PC-3 (cell line): ENCODE measurements at places on chromosomes 1 and 21. TPM values are rescaled to one million over a fixed set of nuclear protein-coding genes. Genes with fewer than 3 reads are reported as not detected.
A peak's percentile ranks its signal among the peaks of the same experiment; 100 is the strongest.

Gene PCAT6
- 0.26 and 1.7 TPM in 2 replicates for total RNA-seq

DNA sequence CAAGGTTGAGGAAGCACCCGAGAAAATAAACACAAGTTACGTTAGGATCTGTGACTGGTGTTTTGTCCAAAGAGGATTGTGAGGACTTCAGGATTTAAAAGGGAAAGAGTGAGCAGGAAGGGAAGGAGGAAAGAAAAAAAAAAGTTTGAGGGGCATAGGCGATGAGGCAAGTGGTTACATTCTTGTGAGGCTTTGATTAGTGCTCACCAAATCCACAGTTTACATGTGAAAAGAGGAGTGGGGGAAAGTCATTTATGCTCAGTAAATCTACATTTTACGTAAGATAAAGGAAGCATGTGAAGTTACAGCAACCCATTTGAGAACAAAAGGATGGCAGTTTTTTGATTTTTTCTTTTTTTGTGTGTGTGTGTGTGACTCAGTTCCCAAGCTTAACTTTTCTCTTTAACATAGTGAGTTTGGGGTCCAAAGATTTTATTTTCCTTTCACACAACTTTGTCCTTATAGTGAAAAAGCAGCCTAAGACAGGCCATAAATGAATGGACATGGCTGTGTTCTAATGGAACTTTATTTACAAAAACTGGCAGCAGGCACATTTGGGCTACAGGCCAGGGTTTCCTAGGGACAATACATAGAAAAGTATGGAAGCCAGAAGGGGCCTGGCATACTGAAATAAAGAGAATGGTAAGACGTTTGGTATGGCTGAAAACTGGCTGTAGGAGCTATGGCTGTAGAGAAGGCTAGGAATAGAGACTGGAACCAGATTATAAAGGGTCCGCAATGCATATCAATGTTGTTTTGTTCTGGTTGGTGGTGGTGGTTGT is 121.7 kb downstream of the FGGY start:
- DNase-seq: no peak

DNA sequence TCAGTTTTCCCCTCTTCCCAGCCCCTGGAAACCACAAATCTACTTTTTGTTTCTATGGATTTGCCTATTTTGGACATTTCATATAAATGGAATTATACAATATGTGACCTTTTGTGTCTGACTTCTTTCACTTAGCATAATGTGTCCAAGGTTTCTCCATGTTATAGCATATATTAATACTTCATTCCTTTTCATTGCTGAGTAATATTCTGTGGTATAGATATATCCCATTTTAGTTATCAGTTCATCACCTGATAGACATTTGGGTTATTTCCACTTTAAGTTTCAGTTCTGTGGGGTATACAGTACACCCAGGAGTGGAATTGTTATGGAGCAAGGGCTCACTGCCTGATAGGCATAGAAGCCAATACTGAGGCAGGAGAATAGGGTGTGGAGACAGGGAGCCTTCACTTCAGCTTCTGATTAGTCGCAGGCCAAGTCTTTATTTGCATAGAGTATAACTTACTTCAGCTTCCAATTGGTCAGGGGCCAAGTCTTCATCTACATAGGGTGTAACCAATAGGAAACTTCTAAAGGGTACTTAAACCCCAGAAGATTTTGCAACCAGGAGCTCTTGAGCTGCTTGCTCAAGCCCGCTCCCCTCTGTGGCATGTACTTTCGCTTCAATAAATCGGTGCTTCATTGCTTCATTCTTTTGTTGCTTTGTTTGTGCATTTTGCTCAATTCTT is 8.3 kb upstream of the NVL start:
- no peak for DNase-seq

Gene AKR7A3
- total RNA-seq: 0.40 and 1.2 TPM in 2 replicates

DNA sequence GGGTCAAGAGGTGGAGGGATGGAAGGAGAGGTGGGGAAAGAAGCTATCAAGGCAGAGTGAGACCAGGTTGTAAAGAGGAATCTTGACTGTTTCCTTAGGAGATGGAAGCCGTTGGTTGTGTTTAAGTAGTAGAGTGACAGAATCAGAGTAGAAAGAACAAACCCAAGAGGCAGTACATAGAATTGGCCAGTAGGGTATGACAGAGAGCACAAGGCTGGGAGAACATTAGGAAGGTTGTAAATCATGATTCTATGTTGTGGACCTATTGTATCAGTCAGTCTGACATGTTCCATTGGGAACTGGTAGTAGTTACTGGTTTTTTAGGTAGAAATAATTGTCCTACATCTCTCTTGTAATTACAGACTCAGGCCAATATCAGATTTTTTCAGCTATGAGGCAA is 486.9 kb upstream of the USP24 start:
- DNase-seq: peak; percentile 54

Gene PDE4B
- 1.4 and 1.7 TPM in 2 replicates for total RNA-seq

GRCh38 chr21:42341776-42342542 is 8.8 kb downstream of the TFF2 start:
- no peak for DNase-seq

GRCh38 chr21:43211760-43212115 is 42.9 kb downstream of the CRYAA start:
- DNase-seq: no peak

DNA sequence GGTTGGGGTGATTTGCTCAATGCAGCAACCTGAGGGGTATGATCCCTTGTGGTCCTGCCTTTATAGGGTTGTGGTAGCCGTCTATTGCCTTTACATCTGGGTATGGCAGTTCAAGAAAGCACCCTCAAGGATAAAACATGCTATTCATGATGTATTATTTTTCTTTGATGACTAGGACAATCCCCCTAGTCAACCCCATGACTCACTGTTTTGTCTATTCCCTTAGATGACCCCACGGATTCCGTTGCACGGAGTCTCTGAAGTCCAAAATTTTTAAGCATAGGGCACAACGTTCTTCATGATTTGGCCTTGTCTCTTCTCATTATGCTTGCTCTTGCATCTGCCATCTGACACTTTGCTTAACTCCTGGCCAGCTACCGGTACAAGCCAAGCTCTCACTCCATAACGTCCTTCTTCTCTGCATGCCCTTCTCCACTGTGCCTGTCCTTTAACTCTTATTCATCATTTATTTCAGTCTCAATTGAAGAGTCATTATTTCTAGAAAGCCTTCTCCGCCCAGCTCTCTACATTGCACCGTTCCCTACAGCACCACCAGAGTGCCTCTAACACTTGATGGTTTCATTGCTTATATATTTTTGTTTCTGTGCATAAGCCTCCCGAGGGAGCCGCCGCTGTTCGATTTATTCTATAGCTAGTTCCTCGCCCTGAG is 838 bp upstream of the DISP1 start:
- DNase-seq: no peak

GRCh38 chr1:116380499-116381242 is 7.6 kb downstream of the ATP1A1 start:
- DNase-seq: no peak

DNA sequence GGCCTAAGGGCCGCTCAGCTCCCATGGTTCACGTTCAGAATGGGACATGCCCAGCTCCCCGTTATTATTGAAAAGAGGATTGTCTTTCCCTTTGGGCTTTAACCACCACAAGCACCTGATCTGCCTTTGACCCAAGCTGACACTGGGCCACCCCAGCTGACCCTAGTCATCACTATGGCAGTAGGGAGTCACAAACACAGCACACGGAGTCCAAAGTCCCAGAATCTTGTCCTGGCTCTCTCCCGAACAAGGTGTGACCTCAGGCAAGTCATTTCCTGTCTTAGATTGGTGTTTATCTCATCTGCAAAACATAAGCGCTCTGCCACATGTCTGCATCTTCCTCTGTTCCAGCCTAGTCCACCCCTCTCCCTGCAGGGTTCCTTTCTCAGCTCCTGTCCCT is 31.5 kb downstream of the IGFN1 start:
- no peak for DNase-seq

Gene CHRM3
- total RNA-seq: 1.2 and 3.5 TPM in 2 replicates

Gene SPATA21
- not detected in 2 replicates for total RNA-seq

Gene SH3BGR
- total RNA-seq: 0.40 and 1.3 TPM in 2 replicates

DNA sequence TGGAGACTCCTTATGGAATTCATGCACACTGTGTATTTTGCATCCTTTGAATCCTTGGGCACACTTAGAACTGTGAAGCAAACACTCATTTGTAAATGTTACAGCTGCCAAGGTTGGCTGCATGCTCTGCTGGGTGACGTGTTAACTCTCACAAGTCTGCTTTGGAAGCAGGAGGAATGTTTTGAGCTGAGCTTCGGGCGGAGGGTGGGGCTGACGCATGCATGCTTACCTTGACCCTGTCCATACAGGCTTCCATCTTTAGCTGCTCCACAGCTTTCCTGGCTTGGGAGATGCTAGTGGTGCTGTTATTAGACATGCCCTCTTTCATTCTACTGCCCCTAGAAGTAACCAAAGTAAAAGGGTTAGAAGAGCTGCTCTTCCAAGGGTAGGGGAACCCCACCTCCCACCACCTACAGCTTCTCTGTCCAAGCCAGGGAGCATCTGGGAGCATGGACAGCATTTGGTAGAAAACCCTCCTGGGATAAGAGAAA is 66.0 kb downstream of the GNG4 start:
- no peak for DNase-seq

DNA sequence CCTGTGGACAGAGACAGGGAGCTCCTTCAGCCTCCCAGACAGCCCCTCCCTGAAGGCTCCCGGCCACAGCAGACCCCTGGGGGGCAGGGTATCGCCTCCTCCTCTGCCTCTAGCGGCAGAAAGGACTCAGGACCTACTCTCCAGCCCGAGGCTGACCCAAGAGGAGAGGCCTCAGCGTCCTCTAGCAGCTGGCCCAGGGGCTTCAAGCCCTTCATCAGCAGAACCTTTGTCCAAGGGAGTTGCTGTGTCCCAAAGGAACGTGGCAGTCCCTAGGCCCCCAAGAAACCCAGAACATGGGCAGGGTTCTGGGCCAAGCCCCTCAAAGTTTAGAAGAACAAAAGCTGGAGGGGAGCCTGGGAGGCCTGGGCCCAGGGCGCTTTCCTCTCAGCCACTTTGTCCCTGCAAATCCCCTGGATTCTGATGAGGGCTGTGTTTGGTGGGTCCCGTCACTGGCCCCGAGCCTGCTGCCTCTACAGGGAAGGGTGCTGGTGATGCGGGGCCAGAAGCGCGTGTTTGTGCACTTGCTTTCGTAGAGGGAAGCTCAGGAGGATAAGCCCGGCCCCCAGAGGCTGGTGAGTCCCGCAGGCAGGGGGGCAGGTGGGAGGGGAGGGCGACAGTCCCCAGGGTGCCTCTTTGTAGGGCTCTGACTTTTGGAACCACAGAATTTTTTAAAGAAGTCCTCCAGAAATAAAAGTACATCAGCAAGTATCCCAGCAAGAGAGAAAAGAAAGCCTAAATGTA is 13.3 kb downstream of the ITGB2 start:
- no peak for DNase-seq

- DNase-seq: no peak
Observed at GRCh38 chr21:31894457-31894856, 21.6 kb downstream of the HUNK start.

- peak; percentile 12 for DNase-seq
Observed at GRCh38 chr1:118021668-118022067, 92.1 kb downstream of the WDR3 start.

DNA sequence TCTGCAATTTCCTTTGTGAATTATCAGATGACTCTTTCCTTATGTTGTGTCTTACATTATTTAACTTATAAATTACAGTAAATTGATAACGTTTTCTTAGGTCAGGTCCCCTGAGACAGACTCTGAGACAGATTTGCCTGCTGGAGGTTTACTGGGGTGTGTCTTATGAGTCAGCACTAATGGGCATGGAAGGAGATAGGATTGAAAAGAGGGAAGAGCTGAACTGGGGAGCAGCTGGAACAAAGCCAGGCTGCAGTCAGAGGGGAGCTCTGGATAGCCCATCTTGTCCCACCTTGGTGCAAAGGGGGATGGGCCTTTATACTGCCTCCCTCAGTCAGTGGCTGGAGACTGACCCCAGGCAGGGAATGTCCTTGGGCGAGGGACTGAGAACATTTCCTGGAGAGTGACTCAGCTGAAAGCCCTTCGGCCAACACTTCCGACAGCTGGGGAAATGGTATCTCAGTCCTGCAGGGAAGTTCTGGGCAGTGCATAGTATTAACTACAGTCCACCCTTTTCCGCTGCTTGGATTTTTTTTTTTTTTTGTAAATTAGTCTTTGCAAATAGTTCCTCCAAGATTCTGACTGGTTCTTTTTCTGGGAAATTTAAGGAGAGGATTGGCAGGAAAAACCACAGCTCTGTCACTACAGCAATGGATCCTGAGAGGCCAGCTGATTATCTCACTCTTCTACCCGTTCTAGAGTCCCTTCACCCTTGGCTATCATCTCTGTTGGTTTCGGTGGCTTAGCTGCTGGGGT is 39.1 kb upstream of the CDC42BPA start:
- peak; percentile 96 for DNase-seq

Gene CYB5RL
- total RNA-seq: 3.6 and 11.9 TPM in 2 replicates

Gene RGS5
- 5.0 and 13.4 TPM in 2 replicates for total RNA-seq

DNA sequence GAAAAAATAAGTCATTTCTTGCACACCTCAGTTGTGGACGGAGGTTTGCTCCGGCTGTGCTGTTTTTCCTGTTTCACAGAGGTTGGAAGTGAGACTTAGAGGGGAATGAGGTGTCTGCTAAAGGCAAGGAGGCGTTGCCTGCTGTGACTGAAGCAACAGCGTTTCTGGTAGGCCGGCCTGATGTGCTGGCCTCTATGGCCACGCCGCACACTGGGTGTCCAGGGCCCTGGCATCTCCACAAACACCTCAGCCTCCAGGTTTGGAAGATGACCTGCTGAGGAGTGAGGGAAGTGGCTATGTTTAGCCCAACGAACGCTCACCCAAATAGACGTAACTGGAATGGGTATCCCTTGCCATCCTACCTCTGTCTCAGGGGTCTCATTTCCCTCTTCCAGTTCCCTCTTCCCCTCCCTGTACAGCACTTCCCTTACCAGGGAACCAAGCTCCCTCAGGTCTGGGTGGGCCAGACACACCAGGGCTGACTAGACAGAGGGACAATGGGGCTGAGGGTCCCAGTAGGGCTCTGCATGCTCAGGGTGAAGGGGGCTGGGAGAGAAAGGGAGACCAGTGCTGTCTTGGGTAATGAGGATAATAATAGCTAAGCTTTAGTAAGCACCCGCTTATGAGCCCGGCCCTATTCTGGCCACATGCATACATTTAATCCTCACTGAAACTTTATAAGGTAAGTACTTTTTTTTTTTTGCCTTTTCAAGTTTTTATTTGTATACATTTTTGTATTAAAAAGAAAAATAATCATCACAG is 11.9 kb downstream of the CACNA1S start:
- peak; percentile 28 for DNase-seq

GRCh38 chr1:95068956-95069709 is 3.6 kb downstream of the ALG14 start:
- no peak for DNase-seq

DNA sequence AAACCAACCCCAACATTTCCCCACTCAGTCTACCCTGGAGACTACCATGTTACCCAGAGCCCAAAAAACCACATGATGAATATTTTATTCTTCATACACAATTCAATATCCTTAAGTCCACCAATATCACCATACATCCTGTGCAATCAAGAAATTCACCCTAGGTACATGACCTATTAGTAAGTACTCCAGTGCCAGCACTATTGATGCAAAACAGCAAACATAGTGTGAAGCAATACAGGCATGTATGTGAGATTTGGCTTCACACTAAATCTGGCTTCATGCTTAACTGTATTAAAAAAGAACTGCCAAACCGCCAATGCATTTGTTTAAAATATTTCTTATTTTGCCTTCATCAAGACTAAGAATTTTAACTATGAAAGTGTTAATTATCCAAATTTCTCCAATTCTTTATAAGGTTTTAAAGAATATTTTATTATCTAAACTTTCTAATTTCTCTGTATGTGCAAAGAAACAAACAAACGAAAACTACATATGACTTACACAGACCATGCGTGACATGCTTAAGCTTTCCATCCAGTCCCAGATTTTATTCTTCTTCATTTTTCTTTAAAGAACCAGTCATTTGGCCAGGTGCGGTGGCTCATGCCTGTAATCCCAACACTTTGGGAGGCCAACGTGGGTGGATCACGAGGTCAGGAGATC is 22.4 kb upstream of the TMEM125 start:
- DNase-seq: no peak
